ENCODE measurements at places on chromosomes 11 and 22.

DNA sequence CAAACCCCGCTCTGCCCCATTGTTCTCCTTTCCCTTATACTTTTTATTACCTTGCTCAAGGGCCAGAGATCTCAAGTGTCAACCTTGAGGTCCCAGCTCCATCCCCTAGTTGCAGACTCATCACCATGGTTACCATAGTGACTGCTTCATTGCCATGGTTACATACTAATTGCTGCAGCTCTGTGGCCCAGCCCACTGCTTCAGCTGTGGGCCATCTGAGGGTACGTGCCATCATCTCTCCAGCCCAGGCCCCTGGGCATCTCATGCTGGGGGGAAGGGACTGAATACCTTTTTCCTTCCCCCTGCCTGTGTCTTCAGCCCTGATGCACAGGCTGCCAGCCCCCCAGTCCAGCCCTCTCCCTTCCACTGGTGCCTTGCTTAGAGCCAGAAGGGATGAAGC lies 22.2 kb downstream of the TREH start:
- no peak for DNase-seq

DNA sequence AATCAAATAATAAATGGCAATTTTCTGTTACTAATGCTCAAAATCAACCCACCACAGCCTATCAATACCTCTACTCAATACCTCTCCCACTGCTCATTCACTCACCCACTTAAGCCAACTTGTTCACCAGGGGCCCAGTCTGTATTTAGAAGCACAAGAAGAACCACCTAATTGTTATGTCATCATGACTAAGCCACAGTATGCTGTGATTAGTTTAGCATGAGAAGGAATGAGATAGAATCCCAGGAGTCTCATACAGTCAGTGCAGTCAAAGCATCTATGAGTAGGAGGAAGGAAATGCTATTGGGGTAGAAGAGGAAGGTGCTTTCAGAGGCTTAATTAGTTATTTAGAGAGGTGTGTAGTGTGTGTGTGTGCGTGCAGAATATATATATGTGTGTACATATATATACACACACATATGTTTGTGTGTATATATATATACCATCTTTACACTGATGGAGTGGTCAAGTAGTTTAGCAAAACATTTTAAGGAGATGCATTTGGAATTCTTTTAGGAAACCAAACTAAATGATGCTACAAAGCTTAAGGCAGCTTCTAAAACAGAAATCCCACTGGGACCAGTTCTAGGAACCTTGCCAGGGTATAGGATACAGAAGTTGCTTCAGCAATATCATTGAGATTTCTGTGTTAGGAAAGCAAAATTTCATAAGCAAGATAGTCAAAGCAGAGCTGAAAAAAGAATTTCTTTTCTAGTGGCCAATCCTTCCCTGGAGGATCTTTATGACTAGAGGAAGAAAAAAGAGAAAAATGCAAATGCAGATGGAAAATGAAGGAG lies 27.5 kb downstream of the KCNA4 start:
- no peak for DNase-seq

DNA sequence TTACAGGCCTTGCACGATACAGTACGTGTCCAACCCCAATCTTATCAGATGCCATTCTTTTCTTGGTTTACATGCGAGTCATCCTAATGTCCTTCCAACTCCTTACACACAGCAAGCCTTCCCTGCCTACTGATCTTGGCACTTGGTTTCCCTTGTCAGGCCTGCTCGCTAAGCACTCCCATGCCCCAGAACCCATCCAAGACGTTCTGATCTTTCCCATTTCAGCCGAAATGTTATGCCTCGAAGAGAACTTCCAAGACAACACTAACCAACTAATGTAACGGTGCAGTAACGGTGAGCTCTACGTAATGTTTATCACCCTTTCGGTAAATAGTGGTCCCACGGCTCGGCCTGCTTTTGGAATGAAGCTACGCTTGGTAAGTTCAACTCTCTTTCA lies 521 bp downstream of the PES1 start:
- no peak for DNase-seq

DNA sequence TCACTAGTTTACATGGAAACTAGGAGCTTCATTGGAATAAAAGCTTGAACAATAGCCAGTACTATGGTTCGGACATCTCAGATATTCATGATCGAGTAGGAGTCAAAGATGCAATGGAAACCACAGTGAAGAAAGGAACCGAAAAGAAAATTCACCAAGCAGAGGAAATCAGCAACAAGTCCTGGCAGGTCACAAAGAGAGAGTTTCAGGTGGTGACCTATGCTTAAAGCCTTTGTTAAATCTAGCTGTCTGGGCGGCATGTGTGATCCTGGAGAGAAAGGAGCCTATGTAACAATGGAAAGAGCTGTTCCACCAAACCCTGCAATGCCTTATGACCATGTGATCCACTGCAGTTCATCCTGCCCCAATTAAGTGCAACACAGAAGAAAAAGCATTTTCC lies 68.9 kb upstream of the POU2AF2 start:
- DNase-seq = no peak

GRCh38 chr22:20625270-20625669 lies 117.9 kb downstream of the MED15 start:
- no peak for DNase-seq

GRCh38 chr22:17922925-17923903 lies 101.1 kb downstream of the MICAL3 start:
- DNase-seq = no peak

DNA sequence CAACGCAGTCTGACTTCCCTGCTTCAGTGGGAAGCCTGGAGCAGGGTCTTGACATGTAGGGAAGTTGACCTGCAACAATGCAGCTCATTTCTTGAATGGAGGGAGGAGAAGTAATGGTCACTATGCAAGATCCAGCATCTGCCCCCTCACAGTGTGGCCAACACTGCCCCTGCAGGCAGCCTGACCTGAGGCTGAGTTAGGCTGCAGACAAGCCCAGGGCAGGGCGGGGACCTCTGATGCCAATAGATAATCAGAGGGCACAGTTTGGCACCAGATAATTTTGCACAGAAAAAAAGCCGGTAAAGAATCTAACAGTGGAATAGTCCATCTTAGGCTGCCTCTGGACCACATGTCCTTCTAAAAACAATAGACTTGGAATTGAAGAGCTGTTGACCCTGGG lies 182.3 kb downstream of the DSCAML1 start:
- no peak for DNase-seq

DNA sequence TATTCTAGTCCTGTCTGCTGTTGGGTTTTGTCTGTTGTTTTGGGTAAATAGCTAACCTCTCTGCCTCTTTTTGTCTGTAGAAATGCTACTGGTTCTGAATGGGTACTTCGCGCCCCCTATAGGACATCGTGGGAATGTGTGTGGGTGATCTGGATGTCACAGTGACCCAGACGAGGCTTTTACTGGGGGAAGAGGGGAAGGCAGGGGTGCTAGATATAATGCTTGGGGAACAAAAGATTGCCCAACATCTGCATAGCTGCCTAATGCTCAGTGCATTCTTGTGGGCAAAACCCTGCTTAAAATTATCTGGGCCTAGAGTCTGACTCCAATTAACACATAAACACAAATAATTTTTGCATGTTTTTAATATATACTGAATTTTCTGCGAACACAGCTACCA lies 57.7 kb downstream of the BMAL1 start:
- peak; percentile 60 for DNase-seq

GRCh38 chr11:75532200-75533048 lies 6.7 kb upstream of the GDPD5 start:
- peak; percentile 86 for DNase-seq

GRCh38 chr11:31690041-31690440 lies 121.1 kb downstream of the PAX6 start:
- DNase-seq = no peak

DNA sequence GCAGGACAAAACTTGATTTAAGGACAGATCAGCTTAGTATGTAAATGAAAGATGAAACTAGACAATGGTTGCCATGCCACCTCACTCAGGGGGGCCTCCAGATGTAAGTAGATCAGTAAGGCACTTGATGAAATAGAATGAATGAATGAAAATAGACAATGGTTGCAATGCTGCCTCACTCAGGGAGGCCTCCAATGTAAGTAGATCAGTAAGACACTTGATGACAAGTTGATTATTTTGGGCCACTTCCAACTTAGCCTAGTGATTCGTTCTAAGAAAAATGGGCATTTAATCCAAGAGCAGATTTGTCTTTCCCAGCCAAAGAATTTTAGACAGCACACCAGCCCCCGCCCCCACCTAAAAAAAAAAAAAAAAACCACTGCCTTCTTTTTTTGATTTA lies 19.2 kb upstream of the SLC5A12 start:
- DNase-seq = no peak

DNA sequence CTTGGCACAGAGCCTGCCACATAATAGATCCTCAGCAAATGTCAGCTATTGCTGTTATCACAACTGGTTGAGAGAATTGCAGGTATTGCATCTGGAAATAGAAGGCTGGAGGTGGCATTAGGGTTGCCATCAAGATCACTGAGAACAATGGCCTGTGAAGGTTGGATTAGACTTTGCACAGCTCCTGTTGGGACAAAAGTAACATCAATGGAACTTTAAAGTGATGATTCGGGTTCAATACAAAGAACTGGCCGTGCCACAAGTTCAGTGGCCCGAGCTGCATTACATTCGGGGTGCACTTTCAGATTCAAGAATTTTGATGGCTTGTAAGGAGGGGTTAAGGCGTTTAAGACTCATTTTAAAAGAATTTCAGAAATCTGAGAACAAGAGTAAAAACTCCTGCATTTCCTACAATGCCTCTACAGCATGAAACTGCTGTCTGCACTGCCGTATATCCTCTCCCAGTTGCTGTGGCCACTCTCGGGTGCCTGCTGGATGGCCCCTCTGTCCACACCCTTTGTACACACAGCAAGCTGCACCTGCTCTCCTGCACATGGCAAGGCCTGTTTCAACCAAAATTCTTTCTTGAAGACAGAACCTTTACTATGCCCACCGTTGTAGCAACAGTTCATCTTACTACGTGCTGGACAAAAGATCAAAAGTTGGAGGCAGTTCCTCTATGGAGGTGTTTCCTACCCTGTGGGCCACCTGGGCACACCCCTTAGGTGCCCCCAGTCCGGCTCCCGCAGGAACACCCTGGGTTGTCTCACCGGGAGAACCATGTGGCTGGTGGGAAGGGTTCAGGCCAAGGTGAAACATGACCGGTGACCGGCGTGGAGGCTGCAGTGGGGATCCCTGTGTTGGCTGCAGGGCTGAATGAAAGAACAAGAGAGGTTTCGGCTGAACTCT lies 17.5 kb upstream of the SHANK2 start:
- DNase-seq = no peak

- DNase-seq = no peak
Measured at GRCh38 chr11:111932611-111932950, 4.6 kb upstream of the DIXDC1 start.

DNA sequence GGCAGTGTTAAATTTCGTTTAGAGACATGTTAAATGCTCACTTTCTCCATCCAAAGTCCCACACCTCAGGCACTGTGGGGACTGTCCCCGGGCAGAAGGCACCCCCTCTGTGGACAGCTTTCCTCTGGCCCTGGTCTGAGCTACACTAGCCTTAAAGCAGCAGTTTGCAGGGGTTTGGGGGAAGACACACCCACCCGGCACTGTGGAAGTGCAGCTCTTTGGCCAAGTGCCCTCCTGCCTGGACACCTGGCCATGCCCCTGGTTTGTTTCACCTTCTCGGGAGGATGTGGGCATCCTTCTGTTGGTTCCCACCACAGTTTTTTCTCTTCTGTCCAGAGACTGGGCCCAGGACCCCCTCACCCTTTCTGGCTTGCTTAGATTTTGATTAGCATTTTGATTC lies 1254.7 kb downstream of the BRD1 start:
- DNase-seq = no peak

- no peak for DNase-seq
Measured at GRCh38 chr11:134987223-134987768, 575.3 kb upstream of the B3GAT1 start.

- no peak for DNase-seq
Measured at GRCh38 chr11:3166268-3167142, 1.4 kb upstream of the OSBPL5 start.

DNA sequence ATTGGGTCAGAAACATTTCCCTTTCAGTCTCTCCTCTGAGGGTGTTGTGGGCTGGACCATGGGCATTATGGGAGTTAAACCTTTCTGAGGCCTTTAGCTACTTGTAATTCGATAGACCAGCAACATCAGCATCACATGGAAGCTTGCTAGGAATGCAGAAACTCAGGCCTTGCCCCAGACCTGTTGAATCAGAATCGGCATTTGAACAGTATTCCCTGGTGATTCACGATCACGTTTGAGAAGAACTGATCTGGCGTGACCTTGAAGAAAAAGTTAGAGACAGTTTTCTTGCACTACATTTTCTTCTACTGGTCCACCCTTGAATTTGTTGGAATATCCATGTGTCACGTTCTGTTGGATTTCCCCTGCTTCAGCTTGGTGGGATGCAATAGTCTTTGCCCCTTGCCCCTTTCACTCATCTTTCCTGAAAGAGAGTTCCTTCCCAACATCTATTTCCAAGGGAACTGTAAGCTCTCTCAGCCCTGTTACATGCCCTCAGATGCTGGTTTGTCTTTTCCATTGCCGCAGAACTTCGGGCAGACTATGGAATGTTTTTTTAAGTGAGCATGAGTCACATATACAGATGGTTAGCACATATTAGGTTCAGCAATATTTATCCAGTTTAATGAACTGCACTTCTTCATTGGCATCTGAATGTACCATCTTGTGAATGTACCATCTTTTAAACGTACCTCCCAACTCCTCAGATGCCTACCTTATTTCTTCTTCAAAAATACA lies 23.9 kb downstream of the EHF start:
- no peak for DNase-seq

- DNase-seq = no peak
Measured at GRCh38 chr22:47567126-47568090, 805.0 kb downstream of the TBC1D22A start.

DNA sequence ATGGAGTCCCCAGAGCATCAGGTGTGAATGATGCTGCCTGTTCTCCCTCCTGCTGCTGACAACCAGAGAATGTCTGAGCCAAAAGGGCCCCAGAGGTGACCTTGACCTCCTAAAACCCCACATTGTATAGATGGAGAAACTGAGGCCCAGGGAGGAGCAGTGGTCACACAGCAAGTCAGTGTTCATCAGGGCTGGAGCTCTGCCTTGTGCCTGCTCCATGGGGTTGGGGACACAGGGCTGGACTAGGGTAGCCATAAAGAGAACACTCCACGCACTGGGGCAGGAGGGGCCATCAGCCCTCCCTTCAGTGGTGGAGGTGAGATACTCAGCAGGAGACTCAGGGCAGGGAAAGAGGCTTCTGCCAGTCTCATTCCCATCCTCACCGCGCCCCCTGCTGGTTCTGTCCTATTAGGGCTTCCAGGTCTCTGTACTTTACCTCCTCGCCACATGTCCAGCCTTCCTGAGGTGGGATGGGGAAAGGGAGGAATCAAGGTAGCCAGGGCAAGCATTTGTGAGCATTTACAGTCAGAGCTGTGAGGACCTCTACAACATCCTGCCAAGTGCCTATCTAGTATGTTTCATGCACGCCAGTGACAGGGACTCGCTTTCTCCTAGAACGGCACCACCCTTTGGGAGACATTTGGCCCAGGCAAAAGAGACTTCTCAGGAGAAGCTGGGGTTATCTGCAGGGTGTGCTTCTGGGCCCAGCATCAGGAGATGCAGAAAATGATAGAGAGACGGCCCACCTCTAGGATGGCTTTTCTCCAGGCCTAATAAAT lies 43.2 kb downstream of the NEU3 start:
- DNase-seq = peak; percentile 86

- DNase-seq = no peak
Measured at GRCh38 chr22:19762568-19763457, 2.2 kb downstream of the TBX1 start.
